Activated CD4-positive, alpha-beta T cell treated with anti-CD3 and anti-CD28 coated beads for 36 hours (primary cell): ENCODE measurements at places on chromosomes 13 and 19. TPM values are rescaled to one million over a fixed set of nuclear protein-coding genes. Genes with fewer than 3 reads are reported as not detected.
A peak's percentile ranks its signal among the peaks of the same experiment; 100 is the strongest.

GRCh38 chr19:4352701-4353121, 9.3 kb downstream of the MPND start:
- H3K36me3 ChIP-seq, result peaks cover 3% of the 10 kb centered on the region
- peak; percentile 74 for DNase-seq
- H3K4me3 ChIP-seq, result no peak overlapping the region
- no peak overlapping the region for H3K27ac ChIP-seq

DNA sequence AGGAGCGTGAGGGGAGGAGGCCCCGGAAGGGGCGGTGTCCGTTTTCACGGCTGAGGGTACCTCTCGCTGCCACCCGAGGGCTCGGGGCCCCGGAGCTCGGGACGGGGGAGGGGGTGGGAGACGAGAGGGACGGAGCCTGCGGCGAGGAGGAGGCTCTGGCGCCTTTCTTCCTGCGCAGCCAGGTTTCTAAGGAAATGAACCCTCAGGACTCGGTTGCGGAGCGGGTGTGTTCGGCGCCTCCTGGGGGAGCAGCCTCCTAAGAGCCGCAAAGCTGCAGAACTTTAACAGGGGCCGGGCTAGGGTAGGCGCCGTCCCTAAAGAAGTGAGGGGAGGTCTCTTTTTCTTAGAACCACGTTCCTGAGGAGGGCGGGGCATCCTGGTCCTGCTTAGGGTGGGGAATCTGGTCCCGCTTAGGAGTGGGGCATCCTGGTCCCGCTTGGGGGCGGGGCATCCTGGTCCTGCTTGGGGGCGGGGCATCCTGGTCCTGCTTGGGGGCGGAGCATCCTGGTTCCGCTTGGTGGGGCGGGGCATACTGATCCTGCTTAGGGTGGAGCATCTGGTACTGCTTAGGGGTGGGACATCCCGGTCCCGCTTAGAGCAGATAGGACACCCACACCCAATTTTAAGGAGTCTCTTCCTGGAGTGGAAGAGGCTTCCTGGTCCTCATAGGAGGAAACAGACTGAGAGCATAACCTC, 6.2 kb downstream of the SYT5 start:
- DNase-seq, result peak; percentile 72
- no peaks in the 10 kb centered on the region for H3K36me3 ChIP-seq
- no peak overlapping the region for H3K27ac ChIP-seq
- peak overlapping the region; percentile 49 for H3K4me3 ChIP-seq
- peaks cover 16% of the 10 kb centered on the region for H3K4me1 ChIP-seq

- no peak overlapping the region for H3K4me3 ChIP-seq
- no peak overlapping the region for H3K27ac ChIP-seq
- no peaks in the 10 kb centered on the region for H3K27me3 ChIP-seq
- peaks cover 53% of the 10 kb centered on the region for H3K4me1 ChIP-seq
- peaks cover 9% of the 10 kb centered on the region for H3K36me3 ChIP-seq
Measured at GRCh38 chr13:97253581-97254293, 31.6 kb downstream of the MBNL2 start.

DNA sequence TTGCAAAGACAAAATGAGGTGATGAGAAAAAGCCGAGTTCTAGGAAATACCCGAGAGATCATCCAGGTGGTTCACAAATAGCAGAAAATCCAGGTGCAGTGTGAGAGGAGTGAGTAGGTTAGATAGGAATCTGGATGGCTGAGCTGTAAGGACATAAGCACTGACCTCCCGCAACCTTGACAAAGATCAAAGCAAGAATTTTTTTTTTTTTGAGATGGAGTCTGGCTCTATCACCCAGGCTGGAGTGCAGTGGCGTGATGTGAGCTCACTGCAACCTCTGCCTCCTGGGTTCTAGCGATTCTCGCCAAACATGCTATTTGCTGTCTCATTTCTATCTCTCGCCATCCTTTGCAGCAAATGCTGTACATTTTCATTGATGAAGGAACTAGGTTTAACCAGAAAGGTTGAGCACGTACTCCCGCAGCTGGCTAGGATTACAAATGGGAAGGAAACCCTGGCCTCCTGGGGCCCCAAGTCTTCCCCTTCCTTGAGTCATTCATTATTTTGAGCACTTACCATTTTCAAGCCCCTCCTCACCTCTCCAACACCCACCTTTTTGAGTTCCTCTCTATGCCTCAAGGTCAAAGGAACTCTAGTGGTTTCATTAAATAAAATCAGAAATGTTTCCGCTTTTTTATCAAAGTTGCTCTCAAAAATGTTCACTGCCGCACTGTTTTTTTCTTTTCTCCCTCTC, 38.8 kb downstream of the NLRP12 start:
- H3K4me3 ChIP-seq, result no peak overlapping the region
- peaks cover 3% of the 10 kb centered on the region for H3K4me1 ChIP-seq
- DNase-seq, result no peak
- peaks cover 7% of the 10 kb centered on the region for H3K27me3 ChIP-seq

GRCh38 chr13:75423946-75424345, 58.0 kb downstream of the TBC1D4 start:
- no peaks in the 10 kb centered on the region for H3K4me1 ChIP-seq
- H3K4me3 ChIP-seq, result no peak overlapping the region
- DNase-seq, result no peak
- H3K27me3 ChIP-seq, result peaks cover 23% of the 10 kb centered on the region

DNA sequence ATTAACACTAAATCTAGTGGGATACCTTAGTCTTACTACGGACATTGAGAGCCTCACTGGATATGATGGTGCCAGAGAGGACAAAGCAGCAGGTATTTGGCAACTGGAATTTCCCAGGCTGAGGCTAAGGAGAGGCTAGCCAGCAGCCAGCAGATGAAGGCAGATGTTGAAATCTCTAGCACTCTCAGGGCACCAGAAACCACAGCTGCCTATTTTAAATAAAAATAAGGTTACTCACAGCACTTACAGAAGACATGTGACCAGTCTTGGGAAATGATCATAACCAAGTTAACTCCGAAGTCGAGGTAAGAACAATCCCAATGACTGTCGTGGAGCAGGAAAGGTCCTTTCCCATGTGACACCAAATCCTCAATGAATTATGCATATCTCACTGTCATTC, 1726.0 kb downstream of the EFNB2 start:
- DNase-seq, result no peak
- peaks cover 2% of the 10 kb centered on the region for H3K27me3 ChIP-seq
- no peak overlapping the region for H3K4me3 ChIP-seq

GRCh38 chr13:112072534-112073244, 5.7 kb downstream of the SOX1 start:
- no peak for DNase-seq
- peaks cover 18% of the 10 kb centered on the region for H3K36me3 ChIP-seq
- no peak overlapping the region for H3K27ac ChIP-seq
- H3K4me1 ChIP-seq, result peaks cover 8% of the 10 kb centered on the region
- no peak overlapping the region for H3K4me3 ChIP-seq

- no peak overlapping the region for H3K27ac ChIP-seq
- no peaks in the 10 kb centered on the region for H3K36me3 ChIP-seq
- peaks cover 3% of the 10 kb centered on the region for H3K27me3 ChIP-seq
- no peak overlapping the region for H3K4me3 ChIP-seq
- peaks cover 13% of the 10 kb centered on the region for H3K4me1 ChIP-seq
- DNase-seq, result no peak
Measured at GRCh38 chr13:25733696-25734435, 317.9 kb downstream of the SHISA2 start.

- no peak for DNase-seq
- no peak overlapping the region for H3K4me3 ChIP-seq
- no peaks in the 10 kb centered on the region for H3K27me3 ChIP-seq
- no peaks in the 10 kb centered on the region for H3K36me3 ChIP-seq
- H3K4me1 ChIP-seq, result no peaks in the 10 kb centered on the region
- no peak overlapping the region for H3K27ac ChIP-seq
Measured at GRCh38 chr13:71618159-71618558, 248.8 kb downstream of the DACH1 start.

GRCh38 chr19:1584500-1585242, 8.0 kb downstream of the MBD3 start:
- H3K36me3 ChIP-seq, result peaks cover 37% of the 10 kb centered on the region
- H3K27ac ChIP-seq, result no peak overlapping the region
- H3K4me3 ChIP-seq, result no peak overlapping the region
- peaks cover 4% of the 10 kb centered on the region for H3K4me1 ChIP-seq
- no peaks in the 10 kb centered on the region for H3K27me3 ChIP-seq
- no peak for DNase-seq

The ZNF442 gene
- total RNA-seq, result 1.1 TPM

The CD37 gene
- total RNA-seq, result 152 TPM

The GSX1 gene
- total RNA-seq, result not detected

The UHRF1 gene
- 151 TPM for total RNA-seq

The RPS28 gene
- 2,316 TPM for total RNA-seq
